ENCODE measurements at places on chromosomes 2 and 18.

DNA sequence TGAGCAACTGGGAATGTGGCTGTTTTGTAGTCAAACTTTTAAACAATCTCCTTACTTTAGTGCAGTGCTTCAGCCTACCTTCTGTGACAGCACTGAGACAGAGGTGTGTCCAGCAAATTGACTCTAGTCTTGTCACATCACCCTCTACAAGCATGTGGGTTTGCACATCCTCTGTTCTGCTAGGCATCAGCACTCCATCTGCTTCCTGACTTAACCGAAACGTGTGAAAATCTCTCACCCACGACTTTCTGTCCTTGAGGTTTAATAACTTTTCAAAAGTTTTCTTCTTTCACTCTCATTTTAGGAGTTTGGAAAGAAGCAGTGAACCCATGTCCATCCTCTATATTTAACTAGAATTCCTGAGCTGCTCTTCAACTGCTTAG lies 42.6 kb downstream of the TTR start:
- DNase-seq, result no peak

DNA sequence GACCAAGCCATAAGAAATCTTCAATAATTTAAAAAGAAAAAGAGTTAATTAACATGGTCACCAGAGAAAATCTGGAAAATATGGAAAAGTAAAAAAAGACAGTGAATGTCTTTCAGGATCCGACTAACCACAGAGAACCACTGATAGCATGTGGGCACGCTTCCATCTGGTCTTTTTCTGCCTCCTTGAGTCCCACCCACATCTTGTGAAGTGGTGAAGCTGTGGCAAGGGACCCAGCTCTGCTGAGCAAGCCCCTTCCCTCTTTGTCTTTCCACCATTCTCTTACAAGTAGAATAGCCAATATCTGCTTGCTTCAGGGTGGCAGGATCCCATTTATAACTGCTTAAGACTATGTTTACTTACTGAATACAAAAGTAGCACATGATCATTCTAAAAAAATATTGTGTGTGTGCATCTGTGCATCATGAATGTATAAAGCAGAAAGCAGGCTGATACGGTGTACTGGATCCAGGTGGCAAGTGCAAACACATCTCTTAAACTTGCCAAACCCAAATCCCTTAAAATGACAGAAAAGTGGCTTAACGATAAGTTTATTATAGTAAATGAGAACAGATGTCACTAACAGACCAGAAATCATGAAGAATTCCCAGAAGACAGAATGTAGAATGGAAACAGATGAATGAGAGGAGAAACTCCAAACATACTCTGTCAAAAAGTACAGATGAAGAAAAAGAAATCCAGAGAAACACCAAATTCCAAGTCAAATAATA lies 52.3 kb downstream of the FOXI3 start:
- no peak for DNase-seq

GRCh38 chr2:58891828-58892377 lies 650.8 kb upstream of the FANCL start:
- DNase-seq, result no peak

- no peak for DNase-seq
These were observed 976.3 kb downstream of the TMEM182 start for GRCh38 chr2:103738108-103738507.

DNA sequence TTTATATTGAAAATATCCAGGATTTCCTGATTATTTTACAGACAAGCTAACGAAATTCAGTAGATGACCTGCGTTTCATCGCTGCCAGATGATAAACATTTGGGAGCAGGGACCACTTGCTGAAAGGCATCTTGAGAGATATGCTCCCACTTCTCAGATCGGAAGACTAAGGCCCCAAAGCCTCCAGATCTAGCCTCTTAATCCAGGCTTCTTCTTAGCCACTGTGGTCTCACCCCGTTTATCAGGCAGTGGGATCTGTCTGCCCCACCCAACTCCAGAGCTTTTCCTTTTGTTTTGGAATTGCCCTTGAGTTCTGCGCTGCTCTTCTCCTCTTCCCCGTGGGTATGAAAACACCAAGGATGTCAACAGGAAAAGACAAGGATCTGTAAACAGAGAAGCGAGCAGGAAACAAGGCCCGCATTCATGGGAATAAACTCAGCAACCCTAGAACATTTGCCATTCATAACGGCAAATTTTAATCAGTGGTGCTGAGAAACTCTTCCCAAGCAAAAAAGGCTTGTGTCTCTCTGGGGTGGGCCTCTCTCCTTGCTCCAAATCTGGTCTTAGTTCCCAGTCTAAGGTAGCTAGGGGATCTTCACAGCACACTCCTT lies 21.4 kb downstream of the MYL12B start:
- no peak for DNase-seq

DNA sequence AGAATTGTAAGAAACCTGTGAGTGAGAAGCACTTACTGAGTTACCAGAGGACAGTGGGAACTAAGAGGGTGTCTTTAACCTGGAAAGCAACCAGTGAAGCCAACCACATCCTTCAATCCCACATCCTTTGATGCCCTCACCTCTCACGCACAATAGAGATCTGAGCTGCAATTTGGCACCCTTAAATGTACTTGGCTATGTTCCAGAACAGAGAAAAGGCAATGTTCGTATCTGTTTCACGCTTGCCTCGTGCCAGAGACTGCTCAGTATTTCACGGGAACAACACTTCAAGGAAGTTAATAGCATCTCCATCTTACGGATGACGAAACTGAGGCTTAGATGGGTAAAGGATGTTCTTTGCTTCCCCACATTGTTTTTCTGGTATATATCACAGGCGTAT lies 167.4 kb downstream of the DPP10 start:
- peak; percentile 8 for DNase-seq

- DNase-seq, result no peak
These were observed 102.3 kb upstream of the ALPP start for GRCh38 chr2:232276084-232276732.

GRCh38 chr2:132519566-132519965 lies 103.0 kb downstream of the GPR39 start:
- no peak for DNase-seq

- DNase-seq, result no peak
These were observed 174.5 kb downstream of the TCF4 start for GRCh38 chr18:55413474-55413873.

DNA sequence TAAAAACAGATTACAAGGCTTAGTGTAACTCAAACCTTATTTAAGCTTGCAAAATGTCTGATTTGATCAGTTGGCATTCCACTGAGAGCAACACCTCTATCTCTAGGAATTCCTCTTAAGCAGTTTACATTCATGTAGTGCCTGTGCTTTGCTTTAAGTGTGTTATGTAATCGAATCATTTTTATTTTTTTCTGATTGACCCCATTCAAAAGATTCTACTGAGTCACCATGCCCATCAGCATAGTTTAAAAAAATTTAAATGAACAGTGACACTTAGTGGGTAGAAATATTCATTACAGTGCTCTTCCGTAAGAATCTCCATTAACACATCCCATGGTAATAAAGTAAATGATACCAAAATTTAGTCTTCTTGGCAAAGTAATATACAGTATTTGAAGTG lies 67.8 kb upstream of the SLC4A10 start:
- no peak for DNase-seq

- no peak for DNase-seq
These were observed 27.7 kb downstream of the NETO1 start for GRCh38 chr18:72840109-72840508.

- DNase-seq, result no peak
These were observed 146.1 kb upstream of the PID1 start for GRCh38 chr2:229417176-229417575.

DNA sequence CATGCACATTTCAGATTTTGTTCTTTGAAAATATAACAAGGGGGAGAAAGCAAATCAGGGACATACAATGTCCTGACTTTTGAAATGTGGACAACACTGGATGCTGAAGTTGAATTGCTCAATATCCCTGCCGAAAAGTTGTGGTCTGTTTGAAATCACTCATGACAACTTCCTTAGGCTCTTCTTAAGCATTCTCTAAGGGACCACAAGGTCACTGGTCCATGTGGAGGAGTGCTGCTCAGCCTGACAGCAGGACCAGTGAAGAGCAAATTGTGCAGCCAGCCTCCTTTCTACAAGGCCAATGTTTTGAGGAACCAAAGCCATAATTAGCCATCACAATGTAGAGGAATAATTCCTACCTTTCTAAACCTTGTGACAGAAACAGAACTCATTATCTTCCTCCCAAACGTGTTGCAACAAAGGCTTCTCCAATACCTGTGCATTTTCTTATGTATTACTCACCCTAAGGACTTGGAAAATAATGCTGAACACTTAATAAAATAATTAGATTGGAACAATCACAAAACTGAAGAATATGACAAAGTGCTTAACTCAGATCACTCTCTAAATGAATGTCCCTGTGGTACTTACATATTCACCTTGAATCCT lies 1477.6 kb upstream of the NXPH2 start:
- no peak for DNase-seq

- peak; percentile 82 for DNase-seq
These were observed 116.2 kb downstream of the SMAD7 start for GRCh38 chr18:48834413-48835031.

DNA sequence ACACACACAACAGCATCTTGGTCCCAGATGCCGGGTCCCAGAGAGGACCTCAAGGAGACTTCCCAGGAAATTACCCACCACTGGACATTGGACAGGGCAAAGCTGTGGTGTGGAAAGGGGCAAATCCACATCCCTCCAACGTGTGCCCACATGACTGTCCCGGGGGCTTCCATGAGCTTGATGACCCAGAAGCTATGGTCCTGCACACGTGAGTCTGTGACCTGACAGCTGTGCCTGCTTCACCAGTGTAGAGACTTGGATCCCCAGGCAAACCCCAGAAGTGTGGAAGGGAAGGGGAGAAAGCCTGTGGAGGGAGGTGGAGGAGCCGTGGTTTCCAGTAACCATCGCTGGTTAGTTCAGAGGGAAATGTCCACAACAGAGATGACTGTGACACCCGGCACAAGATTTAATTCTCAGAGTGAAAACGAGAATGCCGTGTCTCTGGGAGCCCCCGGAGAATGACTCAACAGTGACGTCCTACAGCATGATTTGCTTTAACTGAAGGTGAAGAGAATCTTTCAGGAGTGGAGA lies 19.1 kb upstream of the GPR55 start:
- DNase-seq, result no peak

- no peak for DNase-seq
These were observed 68.3 kb downstream of the BABAM2 start for GRCh38 chr2:27958711-27959378.

DNA sequence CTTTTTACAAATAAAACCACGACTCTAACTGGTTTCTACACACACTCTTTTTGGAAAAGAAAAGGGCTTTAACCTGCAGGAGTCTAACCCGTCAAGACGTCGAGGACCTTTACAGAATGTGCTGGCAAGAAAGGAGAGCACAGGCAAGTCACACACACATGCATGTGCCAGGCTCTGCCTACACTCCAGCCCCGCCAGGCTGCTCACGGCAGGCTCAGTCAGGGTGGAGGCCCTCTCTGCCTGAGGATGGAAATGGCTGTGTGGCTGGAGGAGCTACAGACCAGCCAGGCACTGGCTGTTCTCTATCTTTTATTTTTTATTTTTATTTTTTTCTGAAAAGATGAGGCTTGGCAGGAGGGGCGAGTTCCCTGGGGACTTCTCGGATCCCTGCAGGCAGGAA lies 10.2 kb downstream of the SIX3 start:
- no peak for DNase-seq

DNA sequence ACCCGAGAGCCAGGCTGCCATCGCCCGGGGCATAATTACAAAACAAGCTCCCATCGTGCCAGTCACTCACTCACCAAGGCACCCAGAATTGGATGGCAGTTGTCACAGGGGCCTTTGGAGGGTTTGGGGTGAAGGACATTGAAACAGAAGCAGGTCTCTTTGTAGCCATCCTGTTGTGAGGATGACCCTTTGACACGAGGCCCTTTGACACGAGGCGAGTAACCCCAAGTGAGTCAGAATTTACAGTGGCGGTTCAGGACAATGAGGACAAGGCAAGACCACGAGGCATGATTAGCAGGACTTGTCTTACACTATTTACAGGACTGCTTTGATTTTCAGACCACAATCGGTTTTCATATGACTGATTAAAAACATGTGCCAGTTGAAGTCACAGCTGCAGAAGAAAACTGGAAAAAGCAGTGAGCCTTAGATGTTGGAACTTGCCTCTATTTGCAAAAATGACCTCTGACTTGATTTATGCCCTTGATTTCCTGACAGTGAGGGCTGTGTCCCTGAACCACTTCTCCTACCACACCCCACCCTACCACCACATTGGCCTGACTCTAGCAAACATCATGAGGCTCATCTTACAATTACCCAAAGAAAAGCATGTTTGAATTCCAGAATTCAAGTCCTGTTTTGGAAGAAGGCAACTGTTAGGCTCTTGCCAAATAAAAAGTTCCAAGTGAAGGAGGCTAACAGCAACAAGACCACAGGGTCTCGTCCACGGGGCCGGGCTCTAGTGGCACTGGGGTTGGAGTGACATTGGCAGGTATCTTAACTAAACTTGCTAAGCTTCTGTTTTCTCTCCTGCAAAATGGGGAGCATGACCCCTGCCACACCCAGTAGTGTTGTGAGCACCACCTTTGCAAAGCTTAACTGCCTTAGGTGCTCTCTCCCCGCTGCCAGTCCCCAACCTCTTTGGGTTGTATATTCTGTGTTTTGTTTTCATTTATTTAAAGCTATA lies 64.4 kb upstream of the FOSL2 start:
- DNase-seq, result no peak

GRCh38 chr2:37630776-37631175 lies 40.7 kb downstream of the CDC42EP3 start:
- no peak for DNase-seq

Data from urothelium cell line (cell line).